ENCODE measurements at places on chromosomes 7 and 10.

GRCh38 chr7:92075455-92076158 is 58.7 kb downstream of the CYP51A1 start:
- DNase-seq, result no peak

GRCh38 chr10:84763965-84764364 is 435.6 kb downstream of the CCSER2 start:
- DNase-seq, result no peak

DNA sequence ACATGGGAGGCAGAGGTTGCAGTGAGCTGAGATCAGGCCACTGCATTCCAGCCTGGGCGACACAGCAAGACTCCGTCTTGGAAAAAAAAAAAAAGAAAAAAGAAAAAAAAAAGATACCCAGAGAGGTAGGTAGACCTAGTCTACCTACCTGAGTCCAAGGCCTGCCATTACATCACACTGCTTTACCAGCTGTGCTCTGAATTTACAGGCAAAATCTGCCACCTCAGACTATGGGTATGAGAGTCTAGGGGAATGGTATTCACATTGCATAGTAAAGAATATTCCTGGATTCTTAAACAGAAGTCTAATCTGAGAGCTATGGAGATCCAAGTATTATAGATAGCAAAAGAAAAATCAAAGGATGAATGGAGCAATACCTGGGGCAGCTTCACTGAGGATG is 50.2 kb downstream of the NDUFB2 start:
- no peak for DNase-seq

- no peak for DNase-seq
These were observed 85.4 kb upstream of the PDGFA start for GRCh38 chr7:604884-605531.

GRCh38 chr7:157768198-157768597 is 431.4 kb downstream of the DNAJB6 start:
- DNase-seq, result no peak

DNA sequence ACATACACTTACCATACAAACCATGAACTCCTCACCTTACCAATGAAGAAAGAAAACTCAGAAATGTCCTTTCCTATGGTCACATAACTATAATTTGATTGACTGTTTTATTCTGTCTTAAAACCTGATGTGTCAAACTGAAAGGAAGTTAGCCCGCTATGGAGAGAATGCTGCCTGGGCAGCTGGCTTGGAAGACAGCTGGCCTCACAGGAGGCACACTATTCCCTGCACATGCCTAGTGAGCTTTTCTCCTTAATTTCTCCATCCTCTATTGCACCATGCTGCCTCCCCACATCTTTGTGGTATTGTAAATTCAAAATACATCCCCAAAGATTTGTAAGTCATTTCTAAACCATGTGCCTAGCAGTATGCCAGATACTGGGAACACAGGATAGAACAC is 163.3 kb downstream of the STK31 start:
- DNase-seq, result no peak

DNA sequence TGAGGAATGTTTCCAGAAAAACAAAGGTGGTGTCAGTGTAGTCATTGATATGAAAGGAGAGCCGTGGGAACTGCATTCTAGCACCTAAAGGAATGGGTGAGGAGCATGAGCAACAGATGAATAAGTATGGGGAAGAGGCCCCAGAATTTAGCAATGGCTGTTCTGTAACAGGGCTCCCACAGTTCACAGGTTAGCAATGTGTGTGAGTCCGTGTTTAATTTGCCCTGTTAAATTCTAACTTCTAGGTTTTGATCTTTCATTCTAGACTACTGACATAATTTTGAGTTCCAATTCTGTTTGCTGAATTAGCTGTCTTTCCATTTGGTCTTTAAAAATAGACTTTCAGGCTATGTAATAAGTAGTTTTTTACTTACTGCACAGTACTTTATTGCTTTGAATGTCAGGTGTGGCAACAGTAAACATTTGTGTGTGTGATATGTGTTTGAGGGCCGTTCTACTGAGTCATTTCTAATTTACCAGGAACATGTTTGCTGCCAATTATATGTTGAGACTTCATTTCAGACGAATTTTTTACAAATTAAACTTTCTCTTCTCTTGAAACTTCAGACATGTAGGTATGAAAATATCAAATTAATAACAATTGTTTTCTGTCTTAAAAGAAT is 8.8 kb downstream of the STK17A start:
- DNase-seq, result no peak

- no peak for DNase-seq
These were observed 502.7 kb upstream of the PODXL start for GRCh38 chr7:132059141-132059540.

DNA sequence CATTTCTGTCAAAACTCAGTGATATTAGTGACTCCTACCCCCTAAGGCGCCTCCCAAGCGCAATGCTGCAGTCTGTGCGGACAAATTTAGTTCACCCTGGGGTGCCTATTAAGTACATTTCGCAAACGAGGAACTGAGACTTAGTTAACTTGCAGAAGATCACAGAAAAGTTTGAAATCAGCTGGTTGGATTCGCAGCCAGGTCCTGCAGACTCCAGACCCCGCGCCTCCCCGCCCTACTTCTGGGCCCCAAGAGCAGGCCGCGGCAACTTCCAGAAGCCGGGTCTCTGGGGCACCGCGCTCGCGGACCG is 588 bp downstream of the CYREN start:
- no peak for DNase-seq

DNA sequence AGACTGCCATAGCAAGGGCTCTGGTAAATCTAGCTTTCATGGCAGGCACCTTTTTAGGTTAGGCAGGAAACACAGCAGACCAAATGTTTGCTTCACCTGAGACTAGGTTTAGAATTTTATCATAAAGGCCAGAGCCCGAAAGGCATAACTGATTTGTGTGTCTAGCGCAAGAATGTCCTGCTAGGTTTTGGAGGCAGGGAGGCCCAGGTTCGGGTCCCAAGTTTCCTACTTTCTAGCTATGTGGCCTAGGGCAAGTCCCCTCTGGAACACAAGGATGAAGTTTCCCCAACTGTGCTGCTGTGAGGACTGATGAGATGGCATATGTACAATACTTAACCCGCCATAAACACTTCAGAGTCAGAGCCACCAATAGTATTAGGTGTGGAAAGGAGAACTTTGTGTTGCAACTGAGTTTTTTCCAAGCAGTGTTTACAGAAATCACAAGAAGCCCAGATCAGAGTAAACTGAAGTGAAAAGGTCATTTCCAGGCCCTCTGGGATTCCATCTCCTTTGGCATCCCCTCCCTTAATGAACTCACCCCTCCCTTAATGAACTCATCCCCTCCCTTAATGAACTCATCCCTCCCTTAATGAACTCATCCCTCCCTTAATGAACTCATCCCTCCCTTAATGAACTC is 244.9 kb downstream of the SKAP2 start:
- DNase-seq, result no peak

DNA sequence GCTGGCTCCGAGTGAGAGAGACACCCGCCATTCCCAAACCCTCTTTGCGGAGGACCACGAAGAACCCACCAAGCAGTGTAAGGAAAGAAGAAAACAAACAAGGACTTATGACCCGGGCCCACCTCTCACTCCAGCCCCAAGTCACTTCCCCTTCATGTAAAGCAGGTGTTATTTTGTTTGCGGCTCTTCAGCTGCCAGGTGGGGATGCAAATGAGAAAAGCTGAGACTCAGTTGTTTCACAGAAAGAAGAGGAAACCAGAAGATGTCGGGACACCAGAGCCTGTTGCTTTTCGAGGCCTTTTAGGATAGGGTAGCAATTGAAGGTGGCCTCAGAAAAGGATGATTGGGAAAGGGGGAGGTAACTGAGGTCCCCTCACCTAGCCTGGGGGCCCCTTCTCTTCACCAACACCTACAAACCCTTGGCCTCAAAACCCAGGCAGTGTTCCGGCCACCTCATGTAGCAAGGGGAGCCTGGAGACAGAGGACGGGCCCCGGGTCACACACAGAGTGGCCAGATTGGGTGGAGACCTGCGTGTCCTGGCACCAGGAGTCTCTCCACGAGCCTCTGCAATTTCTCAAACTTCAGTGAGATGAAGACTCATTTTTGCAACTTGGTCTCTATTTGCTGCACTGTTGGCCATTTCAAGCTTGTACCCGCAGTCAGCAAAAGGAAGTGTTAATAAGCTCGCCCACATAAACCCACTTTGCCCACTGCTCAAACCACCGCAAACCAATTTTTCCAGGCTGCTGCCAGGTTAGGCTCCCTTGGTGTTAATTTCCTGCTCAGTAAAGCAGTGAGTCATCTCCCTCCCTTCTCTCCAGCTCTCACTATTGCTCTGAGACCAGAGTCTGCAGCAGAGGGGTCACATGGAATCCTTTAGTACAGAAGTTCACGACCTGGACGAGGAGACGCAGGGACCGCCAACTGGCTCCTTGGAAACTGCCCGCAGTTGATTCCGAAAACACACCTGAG is 45.5 kb downstream of the AOC1 start:
- DNase-seq, result no peak

DNA sequence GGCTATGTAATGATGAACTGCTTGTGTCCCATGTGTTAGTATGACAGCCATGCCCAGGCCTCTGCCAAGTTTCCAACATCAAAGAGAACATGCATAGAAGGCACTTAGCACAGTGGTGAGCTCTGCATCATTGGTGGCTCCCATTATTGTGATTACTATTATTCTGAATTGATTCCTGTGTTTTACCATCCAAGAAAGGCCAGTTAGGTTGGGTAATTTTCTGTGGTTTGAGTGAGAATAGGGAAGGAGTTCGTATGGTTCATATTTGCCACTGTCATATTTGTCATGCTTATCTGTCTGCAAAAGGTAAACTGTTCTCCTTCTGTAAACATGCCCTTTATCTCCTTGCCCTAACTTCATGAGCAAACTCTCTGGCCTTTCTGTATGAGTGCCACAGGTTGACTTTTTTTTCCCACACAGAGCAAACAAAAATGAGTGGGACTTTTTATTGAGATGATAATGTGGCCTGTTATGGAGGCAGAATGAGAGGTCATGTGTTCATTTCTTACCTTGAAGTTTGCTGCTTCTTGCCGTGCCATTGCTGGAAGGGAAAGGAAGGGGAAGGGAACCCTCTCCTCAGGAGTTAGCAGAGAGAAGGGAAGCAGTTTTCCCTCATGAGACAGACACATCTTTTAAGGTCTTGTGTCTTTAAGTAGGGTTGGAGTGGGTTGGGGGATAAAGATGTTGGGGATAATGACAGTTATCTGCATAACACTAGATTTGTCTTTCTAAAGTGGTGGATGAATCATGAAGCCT is 301.9 kb downstream of the LRMDA start:
- no peak for DNase-seq

DNA sequence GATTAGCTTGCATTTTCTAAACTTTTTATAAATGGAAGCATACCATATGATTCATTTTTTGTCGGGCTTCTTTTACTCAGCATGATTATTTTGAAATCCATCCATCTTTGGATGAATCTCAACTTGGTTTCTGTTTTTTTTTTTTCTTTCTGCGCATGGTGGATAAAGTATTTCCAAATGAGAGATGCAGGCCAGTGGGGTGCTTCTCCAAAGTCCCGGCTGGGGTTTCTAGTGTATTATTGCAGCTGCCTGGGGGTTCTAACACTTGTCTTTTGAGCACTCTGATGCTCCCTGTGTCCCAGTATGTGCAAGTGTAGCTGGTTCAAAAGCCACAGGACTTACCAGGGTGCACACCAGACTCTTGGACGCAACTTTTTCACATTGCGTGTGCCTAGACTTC is 70.9 kb upstream of the LOXL4 start:
- DNase-seq, result no peak

GRCh38 chr7:80707318-80707717 is 68.9 kb downstream of the CD36 start:
- no peak for DNase-seq

GRCh38 chr10:59372543-59372942 is 10.2 kb upstream of the FAM13C start:
- DNase-seq, result no peak

DNA sequence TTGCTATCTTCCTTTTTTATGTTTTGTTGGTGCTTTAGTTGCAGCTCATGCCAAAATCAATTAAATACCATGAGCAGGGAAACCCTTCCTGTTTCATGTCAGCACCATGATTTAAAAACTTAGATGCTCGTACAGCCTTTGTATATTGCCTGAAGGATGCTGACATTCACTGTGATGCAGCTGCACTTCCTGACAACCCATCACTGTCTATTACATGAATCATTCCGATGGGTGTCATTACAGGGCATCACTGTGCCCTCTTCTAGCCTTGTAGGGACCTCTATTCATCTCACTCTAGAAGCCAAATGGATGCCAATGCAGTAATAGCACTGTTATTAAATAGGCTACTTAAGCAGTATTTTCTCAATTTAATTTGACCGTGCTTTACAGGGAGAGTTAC is 18.3 kb upstream of the ITGB1 start:
- DNase-seq, result no peak

DNA sequence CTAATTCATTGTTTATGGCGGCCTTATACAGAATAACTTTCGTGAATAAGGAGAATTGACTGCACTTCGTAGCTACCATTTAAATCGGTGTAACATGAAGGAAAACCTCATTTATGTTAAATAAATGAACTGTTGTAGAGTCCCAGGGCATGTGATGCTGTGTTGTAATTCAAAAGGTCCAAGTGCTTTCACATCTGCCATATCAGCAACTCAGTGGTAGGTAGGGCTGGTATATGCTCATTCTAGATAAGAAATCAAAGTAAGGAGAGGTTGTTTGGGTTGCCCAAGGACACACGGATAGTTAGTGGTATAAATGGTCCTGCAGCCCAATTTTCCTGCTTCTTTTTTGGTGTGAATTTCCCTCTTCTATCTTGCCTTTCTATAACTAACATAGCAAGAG is 15.8 kb downstream of the BBS9 start:
- no peak for DNase-seq

DNA sequence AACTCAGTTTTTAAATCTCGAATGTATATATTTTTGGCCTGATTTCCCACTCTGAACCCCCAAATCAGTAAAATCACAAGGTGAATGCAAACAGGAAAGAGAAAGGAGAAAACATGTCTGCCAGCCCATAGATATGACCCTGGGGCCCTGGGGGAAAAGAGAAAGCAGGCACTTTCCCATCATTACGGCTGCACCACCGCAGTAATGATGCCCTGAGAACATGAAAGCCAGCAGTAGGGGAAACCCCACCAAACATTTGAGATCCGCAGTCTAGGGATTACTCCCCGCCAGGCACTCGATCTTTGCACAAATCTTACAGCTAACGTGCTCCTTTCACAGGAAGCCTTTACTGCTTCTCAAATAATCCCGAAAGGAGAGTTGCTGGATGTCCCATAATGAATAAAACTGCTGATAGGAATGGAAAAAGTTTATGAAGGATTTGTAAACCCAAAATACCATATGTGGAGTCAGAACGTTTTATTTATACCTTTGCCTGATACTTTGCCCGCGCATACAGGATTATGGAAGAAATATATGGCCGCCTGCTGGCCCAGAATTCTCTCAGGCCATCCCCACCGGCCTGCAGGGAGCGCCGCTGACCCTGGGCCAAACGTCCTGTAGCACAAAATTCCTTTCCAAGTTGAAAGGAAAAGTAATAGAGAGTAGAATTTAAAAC is 180.0 kb upstream of the INHBA start:
- DNase-seq, result no peak
